ENCODE measurements at places on chromosomes 16 and 17.

DNA sequence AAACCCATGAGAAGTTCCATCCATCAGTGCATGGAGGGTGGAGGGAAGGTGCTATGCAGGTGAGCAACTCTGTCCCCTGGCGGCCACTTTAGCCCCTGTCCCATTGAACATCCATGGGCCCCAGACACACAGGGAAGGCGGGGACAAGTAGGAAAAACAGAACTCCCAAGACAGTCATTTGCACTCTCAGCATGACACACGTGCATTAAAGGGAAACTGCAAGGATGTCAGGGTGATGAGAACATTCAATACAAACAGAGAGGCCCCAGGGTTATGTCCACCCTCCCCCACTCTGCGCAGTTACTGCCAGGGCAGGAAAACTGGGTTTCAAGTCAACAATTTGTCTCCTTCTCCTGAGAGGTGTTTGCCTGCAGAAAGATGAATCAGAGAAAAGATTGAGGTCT, 44.0 kb upstream of the AKTIP start:
- H3K27ac ChIP-seq = no peak overlapping the region
- DNase-seq = no peak
- no peaks in the 10 kb centered on the region for H3K36me3 ChIP-seq
- H3K4me3 ChIP-seq = no peak overlapping the region

DNA sequence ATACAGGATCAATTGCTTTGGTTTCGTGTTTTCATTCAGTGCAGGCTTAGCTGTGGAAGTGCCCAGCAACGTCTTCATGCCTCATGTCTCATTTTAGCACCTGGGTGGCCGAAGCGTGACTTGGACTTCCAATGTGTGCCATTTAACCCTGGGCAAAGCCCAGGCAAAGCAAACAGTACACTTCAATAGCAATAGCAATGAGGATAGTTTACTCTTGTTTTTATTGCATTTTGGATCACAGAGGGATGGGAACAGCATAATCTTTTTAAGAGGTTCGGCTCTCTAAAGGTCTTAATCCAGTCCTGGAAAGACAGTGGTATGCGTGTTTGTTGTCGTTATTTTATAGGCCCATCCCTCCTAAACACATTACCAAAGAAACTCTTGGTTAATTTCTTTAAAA, 86.2 kb downstream of the HS3ST3B1 start:
- no peak overlapping the region for H3K27ac ChIP-seq
- no peaks in the 10 kb centered on the region for H3K4me1 ChIP-seq
- H3K4me3 ChIP-seq = no peak overlapping the region
- no peaks in the 10 kb centered on the region for H3K27me3 ChIP-seq
- no peak for DNase-seq

DNA sequence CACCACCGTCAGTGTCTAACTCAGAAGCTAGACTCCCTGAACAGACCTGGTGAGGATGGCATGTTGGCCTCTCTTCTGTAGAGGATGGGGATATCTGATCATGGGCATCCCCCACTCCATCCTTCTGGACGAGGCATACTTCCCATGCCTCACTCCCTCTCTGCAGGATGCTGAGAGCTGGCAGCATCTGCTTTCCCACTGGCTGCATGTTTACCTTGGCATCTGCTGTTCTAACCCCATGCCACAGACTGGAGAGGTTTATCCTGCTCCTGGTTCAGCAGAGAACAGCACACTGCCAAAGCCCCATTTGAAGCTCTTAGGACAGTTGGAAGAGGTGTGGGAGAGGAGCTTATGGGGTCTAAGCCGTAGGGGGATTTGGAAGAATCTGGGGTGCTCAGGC, 46.0 kb downstream of the YPEL2 start:
- no peak overlapping the region for H3K4me3 ChIP-seq
- peaks cover 20% of the 10 kb centered on the region for H3K4me1 ChIP-seq
- H3K27me3 ChIP-seq = no peaks in the 10 kb centered on the region
- H3K36me3 ChIP-seq = no peaks in the 10 kb centered on the region
- no peak overlapping the region for H3K27ac ChIP-seq
- DNase-seq = no peak

GRCh38 chr17:48011405-48012150, 26.0 kb downstream of the COPZ2 start:
- no peak overlapping the region for H3K4me3 ChIP-seq
- H3K27ac ChIP-seq = no peak overlapping the region
- H3K27me3 ChIP-seq = no peaks in the 10 kb centered on the region
- no peak for DNase-seq
- H3K4me1 ChIP-seq = no peaks in the 10 kb centered on the region
- no peaks in the 10 kb centered on the region for H3K36me3 ChIP-seq

DNA sequence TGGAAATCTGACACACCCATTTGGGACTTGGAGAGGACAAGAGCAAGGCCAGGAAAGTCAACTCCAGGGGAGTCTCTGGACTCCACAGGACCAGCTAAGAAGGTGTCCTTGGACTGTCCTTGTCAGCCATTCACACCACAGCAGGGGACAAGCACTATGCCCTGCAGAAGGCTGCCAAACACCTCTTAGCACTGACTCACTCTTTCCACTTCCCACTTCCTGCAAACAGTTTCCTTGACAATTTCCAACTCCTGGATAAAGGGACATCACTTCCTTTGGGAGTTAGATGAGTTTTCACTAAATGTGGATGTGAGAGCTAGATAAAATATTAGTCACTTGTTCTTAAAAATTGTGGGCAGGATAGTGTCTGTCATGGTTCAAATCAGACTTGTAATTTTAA, 37.8 kb upstream of the BCAR1 start:
- no peak overlapping the region for H3K27ac ChIP-seq
- DNase-seq = no peak
- H3K4me3 ChIP-seq = no peak overlapping the region
- peaks cover 2% of the 10 kb centered on the region for H3K4me1 ChIP-seq
- no peaks in the 10 kb centered on the region for H3K36me3 ChIP-seq

- H3K27me3 ChIP-seq = no peaks in the 10 kb centered on the region
- no peak overlapping the region for H3K27ac ChIP-seq
- DNase-seq = no peak
- H3K4me3 ChIP-seq = no peak overlapping the region
- H3K36me3 ChIP-seq = no peaks in the 10 kb centered on the region
These were observed 5.0 kb upstream of the CACNG5 start for GRCh38 chr17:66829883-66830282.

- H3K27ac ChIP-seq = no peak overlapping the region
- H3K4me3 ChIP-seq = no peak overlapping the region
- DNase-seq = no peak
- no peaks in the 10 kb centered on the region for H3K36me3 ChIP-seq
These were observed 36.8 kb downstream of the SOCS1 start for GRCh38 chr16:11219178-11219577.

DNA sequence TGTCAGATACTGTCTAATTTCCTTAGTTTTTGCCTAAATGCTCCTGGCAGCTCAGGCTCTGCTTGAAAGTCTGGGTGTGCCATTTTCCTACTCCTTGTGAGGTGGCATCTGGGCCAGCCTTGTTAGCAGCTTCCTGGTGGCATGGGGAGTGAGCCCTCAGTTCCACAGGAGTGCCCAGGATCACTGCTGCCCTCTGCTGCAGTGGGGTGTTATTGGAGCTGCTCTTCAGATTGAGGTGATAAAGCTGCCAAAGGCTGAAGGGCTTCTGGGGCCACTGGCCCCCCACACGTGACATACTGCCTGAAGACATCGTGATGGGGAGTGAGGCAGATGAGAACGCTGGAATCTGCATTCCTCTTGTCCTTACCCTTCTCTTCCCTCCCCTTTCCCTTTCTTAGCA, 27.4 kb downstream of the CEP95 start:
- no peak overlapping the region for H3K27ac ChIP-seq
- H3K36me3 ChIP-seq = no peaks in the 10 kb centered on the region
- H3K4me1 ChIP-seq = no peaks in the 10 kb centered on the region
- H3K27me3 ChIP-seq = no peaks in the 10 kb centered on the region
- no peak for DNase-seq
- H3K4me3 ChIP-seq = no peak overlapping the region

GRCh38 chr17:45258981-45259380, 2.9 kb downstream of the SPATA32 start:
- no peaks in the 10 kb centered on the region for H3K27me3 ChIP-seq
- no peak overlapping the region for H3K27ac ChIP-seq
- H3K4me3 ChIP-seq = no peak overlapping the region
- H3K4me1 ChIP-seq = peaks cover 4% of the 10 kb centered on the region

DNA sequence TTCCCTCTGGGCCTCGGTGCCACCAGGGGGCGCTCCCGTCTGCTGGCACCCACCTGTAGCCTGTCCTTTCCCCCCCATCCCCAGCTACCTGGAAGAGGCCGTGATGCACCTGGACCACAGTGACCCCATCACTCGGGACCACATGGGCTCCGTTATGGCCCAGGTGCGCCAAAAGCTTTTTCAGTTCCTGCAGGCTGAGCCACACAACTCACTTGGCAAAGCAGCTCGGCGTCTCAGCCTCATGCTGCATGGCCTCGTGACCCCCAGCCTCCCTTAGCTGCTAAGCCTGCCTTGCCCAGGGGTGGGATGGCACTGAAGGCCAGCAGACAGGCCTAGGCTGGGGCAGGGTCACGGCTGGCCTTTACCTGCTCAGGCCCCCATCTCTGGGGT, 818 bp upstream of the NRN1L start:
- no peaks in the 10 kb centered on the region for H3K36me3 ChIP-seq
- no peak overlapping the region for H3K4me3 ChIP-seq
- DNase-seq = peak; percentile 71
- H3K27me3 ChIP-seq = no peaks in the 10 kb centered on the region
- peaks cover 6% of the 10 kb centered on the region for H3K4me1 ChIP-seq
- peak overlapping the region; percentile 11 for H3K27ac ChIP-seq

GRCh38 chr17:31688701-31689100, 170.3 kb downstream of the COPRS start:
- no peak for DNase-seq
- no peak overlapping the region for H3K4me3 ChIP-seq
- no peaks in the 10 kb centered on the region for H3K27me3 ChIP-seq
- H3K4me1 ChIP-seq = no peaks in the 10 kb centered on the region
- H3K27ac ChIP-seq = no peak overlapping the region
- H3K36me3 ChIP-seq = no peaks in the 10 kb centered on the region

GRCh38 chr16:68136515-68136914, 51.3 kb downstream of the NFATC3 start:
- H3K4me3 ChIP-seq = no peak overlapping the region
- DNase-seq = no peak
- H3K4me1 ChIP-seq = no peaks in the 10 kb centered on the region
- H3K36me3 ChIP-seq = no peaks in the 10 kb centered on the region
- H3K27me3 ChIP-seq = no peaks in the 10 kb centered on the region
- H3K27ac ChIP-seq = no peak overlapping the region

DNA sequence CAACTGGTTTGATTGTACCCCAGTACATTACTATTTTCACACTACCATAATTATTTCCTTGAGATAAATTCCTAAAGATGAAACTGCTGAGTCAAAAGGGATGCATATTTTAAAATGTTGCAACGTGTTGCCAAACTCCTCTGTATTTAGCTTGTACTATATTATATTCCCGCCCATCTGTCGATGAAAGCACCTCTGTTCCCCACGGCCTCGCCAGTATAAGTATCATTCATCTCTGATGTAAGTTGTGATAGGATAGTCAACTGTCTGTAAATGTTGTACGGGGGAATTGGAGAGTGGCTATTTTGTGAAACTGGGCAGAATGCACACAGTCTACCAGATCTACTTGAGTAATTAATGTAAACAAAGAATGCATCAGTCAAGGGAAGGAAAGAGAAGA, 47.7 kb upstream of the TNRC6A start:
- H3K36me3 ChIP-seq = no peaks in the 10 kb centered on the region
- H3K27me3 ChIP-seq = no peaks in the 10 kb centered on the region
- no peak overlapping the region for H3K4me3 ChIP-seq
- no peak for DNase-seq

GRCh38 chr16:67613808-67614207, 31.1 kb upstream of the CARMIL2 start:
- no peaks in the 10 kb centered on the region for H3K4me1 ChIP-seq
- no peak for DNase-seq
- no peak overlapping the region for H3K4me3 ChIP-seq
- no peaks in the 10 kb centered on the region for H3K36me3 ChIP-seq
- H3K27me3 ChIP-seq = no peaks in the 10 kb centered on the region

- DNase-seq = no peak
- no peaks in the 10 kb centered on the region for H3K36me3 ChIP-seq
- no peaks in the 10 kb centered on the region for H3K27me3 ChIP-seq
These were observed 91.3 kb upstream of the NOG start for GRCh38 chr17:56502120-56502654.

GRCh38 chr16:88882358-88883030, 16.0 kb upstream of the PABPN1L start:
- no peak overlapping the region for H3K4me3 ChIP-seq
- H3K27me3 ChIP-seq = no peaks in the 10 kb centered on the region
- no peak overlapping the region for H3K27ac ChIP-seq
- H3K36me3 ChIP-seq = no peaks in the 10 kb centered on the region
- DNase-seq = no peak

DNA sequence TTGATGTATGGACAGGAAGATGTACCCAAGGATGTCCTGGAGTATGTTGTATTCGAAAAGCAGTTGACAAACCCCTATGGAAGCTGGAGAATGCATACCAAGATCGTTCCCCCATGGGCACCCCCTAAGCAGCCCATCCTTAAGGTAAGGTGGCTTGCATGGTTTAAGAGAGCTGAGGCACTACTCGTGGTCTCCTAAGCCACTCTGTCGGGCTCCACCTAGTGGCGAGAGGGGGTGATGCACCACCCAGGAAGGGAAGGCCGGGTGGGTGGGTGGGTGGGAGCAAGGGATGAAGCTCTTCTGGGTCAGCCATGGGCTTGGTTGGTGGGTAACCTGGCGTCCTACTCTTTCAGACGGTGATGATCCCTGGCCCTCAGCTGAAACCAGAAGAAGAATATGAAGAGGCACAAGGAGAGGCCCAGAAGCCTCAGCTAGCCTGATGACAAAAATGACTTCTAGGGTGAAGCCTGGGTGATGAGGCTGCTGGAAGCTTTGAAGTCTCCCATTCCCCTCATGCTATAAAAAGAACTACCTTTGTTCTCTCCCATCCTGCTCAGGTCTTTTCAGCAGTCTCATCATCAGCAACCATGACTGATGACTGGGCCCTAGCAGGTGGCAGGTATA, 21.5 kb downstream of the GPR179 start:
- H3K4me1 ChIP-seq = no peaks in the 10 kb centered on the region
- no peak overlapping the region for H3K27ac ChIP-seq
- peak; percentile 64 for DNase-seq
- H3K4me3 ChIP-seq = no peak overlapping the region

- no peaks in the 10 kb centered on the region for H3K36me3 ChIP-seq
- no peaks in the 10 kb centered on the region for H3K27me3 ChIP-seq
- peaks cover 18% of the 10 kb centered on the region for H3K4me1 ChIP-seq
- DNase-seq = no peak
- H3K27ac ChIP-seq = no peak overlapping the region
These were observed 34.5 kb downstream of the YWHAE start for GRCh38 chr17:1365445-1366039.

- H3K27me3 ChIP-seq = no peaks in the 10 kb centered on the region
- H3K27ac ChIP-seq = no peak overlapping the region
- no peak for DNase-seq
- no peaks in the 10 kb centered on the region for H3K36me3 ChIP-seq
These were observed 1.4 kb downstream of the SYNGR3 start for GRCh38 chr16:1991135-1991551.

- peaks cover 2% of the 10 kb centered on the region for H3K4me1 ChIP-seq
- H3K27ac ChIP-seq = no peak overlapping the region
- H3K36me3 ChIP-seq = no peaks in the 10 kb centered on the region
- H3K4me3 ChIP-seq = no peak overlapping the region
- no peak for DNase-seq
These were observed 82.6 kb downstream of the HIC1 start for GRCh38 chr17:2137342-2138098.

- no peak for DNase-seq
- no peak overlapping the region for H3K4me3 ChIP-seq
- H3K36me3 ChIP-seq = no peaks in the 10 kb centered on the region
- no peaks in the 10 kb centered on the region for H3K27me3 ChIP-seq
These were observed 45.2 kb downstream of the AXIN2 start for GRCh38 chr17:65515959-65516948.

- H3K4me3 ChIP-seq = no peak overlapping the region
- no peak for DNase-seq
- peak overlapping the region; percentile 35 for H3K27ac ChIP-seq
- H3K36me3 ChIP-seq = no peaks in the 10 kb centered on the region
These were observed 7.1 kb downstream of the TFAP4 start for GRCh38 chr16:4265676-4266075.

All from ovary (tissue), 10 donors.